ENCODE measurements at places on chromosomes 1 and 21.
A peak's percentile ranks its signal among the peaks of the same experiment; 100 is the strongest.

GRCh38 chr1:109199710-109200109, 14.0 kb upstream of the SARS1 start:
- DNase-seq: no peak

GRCh38 chr1:52119301-52120079, 22.4 kb upstream of the ZFYVE9 start:
- DNase-seq: no peak

GRCh38 chr21:38831526-38832467, 26.1 kb downstream of the ETS2 start:
- peak; percentile 59 for DNase-seq

- no peak for DNase-seq
Measured at GRCh38 chr1:198423673-198424072, 116.8 kb downstream of the ATP6V1G3 start.

DNA sequence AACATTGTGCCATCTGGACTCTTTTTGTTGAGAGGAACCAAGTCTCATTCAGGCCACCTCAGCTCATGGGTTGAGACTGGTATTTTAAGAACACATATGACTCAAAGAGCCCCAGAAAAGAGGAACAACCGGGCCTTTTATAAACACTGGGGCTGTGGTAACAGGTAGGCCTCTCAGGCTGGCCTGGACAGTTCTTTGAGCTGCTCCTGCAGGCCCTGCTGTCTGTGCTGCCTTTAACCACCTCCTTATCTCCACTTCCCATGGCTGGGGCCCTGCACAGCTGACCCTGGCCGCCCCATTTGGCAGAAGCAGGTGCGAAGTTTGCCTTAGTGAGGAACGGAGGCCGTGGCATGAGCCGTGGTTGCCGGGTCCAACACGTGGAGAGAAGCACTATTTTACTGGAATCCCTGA, 163.3 kb downstream of the RHOU start:
- DNase-seq: no peak

DNA sequence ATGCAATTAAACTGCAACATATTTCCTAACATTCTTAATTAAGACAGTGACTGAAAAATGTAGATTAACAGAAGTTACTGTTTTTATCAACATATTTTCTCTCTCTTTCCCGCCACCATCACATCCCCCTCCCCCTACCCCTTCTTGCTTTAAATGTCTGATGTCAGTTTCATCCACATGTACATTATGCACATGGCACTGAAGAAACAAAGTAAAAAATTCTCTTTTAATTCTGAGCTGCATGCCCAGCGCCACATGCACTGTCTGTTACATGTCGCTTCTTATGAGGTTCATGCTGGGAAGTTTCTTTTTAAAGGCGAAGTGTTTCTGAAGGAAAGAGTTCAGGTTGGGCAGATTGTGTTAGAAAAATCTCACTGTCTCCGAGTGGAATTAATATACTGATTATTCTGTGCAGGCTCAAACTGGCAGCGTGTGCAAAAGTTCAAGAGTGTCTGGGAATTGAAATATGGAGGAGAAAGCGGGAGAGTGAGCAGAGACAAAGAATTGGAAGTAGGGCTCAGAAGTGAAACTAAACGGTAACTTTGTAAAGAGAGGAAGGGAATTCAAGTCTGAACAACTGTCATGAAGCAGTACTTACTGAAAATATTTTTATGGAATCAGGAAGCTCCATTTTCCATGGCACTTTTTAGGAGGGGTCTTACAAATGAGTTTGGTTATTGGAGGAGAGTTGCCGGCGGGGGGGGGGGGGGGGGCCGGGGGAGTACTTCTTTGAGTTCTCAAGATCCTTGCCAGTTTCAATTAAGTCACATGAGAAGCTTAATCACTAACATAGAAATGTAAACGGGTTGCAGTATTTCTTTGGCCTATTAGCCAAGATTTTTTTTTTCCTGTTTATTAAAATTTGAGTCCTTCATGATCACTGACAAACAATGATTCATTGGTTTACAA, 217.6 kb downstream of the SDCCAG8 start:
- no peak for DNase-seq

GRCh38 chr21:26194811-26195251, 24.3 kb upstream of the APP start:
- DNase-seq: no peak

DNA sequence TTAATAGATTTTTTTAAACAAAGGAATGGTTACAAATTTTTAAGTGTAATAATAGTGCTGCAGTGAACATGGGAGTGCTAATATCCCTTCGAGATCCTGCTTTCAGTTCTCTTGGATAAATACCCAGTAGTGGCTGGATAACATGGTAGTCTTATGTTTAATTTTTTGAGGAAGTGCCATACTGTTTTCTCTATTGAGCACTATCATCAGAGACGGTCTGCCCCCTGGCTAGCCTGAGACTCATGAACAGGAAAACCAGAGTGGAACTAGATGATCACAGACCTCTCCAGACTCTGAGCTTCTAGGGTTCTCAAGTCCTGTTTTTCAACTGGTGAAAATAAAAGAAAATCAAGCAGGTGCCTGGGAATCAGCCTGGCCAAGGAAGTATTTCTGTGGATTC, 97.3 kb upstream of the MARK1 start:
- no peak for DNase-seq

DNA sequence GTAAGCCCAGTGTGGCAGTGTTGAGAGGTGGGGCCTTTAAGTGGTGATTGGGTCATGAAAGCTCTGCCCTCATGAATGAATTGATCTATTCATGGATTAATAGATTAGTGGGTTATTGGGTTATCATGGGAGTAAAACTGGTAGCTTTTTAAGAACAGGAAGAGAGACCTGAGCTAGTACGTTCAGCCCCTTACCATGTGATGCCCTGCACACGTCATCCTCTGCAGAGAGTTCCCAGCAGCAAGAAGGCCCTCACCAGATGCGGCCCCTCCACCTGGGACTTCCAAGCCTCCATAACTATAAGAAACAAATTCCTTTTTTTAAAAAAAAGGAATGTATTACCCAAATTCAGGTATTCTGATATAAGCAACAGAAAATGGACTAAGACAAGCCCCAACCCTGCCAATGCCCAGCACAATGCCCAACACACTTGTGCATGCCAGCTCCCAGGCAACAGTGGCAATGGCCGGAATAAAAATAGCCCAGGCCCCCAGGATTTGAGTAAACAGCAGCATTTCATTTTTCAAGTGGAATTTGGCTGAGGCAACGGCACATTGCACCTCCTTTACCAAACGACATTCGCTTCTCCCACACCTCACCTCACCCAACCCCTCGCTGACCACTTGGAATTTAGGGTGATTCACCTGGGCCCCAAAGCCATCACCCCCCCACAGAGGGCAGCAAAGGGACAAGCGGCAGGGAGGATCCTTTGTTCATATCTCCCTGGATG, 215.9 kb downstream of the TOMM20 start:
- DNase-seq: no peak

DNA sequence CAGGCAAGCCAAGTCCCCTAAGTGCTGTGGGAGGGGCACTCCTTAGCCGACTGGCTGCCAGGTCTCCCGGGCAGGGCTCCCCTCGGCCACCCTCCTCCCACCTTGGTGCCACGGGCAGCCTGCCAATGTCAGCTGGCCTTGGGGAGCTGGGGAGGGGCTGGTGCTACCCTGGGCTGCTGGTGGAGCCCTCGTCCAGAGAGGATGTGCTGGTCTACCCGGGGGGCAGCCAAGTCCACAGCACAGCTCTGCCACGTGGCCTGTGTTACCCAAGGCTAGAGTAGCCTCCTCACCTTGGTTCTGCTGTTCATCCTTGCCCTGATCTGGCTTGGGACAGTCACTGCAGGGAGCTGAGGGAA, 42.9 kb downstream of the CRYAA start:
- DNase-seq: no peak

DNA sequence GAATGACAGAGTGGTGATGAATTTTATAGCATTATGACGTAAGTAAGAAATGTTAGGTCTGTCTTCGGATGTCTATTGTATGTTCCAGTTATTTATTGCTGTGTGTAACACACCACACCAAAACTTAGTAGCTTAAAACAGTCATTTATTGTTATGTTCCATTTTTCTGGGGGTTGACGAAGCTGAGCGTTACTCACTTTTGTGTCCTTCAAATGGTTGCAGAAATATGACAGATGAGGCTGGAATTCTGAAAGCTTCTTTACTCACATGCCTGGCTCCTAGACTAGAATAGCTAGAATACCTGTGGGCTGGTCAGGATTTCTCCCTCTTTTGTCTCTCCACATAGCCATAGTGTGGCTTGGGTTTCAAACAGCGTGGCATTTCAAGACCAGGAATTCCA, 62.1 kb upstream of the S1PR1 start:
- DNase-seq: no peak

GRCh38 chr1:47280142-47280541, 33.8 kb downstream of the STIL start:
- DNase-seq: no peak

DNA sequence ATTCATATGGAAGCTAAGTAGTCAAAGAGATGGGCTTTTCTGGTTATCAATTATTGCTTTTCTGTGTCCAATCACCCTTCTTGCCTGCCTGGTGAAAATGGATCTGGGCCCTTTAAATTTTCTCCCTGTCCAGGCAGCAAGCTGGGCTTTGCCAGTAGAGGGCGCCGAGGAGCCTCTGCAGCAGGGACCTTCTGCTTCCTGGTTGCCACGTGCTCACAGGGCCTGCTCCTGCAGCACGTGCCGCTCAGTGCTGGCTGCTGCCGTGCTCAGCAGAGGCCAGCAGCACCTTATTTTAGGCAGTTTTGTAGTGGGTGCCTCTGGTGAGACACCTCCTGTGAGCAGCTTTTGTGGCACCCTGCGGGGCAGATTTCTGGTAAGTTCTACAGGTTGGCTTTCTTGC, 4.0 kb downstream of the ACTL8 start:
- peak; percentile 14 for DNase-seq

DNA sequence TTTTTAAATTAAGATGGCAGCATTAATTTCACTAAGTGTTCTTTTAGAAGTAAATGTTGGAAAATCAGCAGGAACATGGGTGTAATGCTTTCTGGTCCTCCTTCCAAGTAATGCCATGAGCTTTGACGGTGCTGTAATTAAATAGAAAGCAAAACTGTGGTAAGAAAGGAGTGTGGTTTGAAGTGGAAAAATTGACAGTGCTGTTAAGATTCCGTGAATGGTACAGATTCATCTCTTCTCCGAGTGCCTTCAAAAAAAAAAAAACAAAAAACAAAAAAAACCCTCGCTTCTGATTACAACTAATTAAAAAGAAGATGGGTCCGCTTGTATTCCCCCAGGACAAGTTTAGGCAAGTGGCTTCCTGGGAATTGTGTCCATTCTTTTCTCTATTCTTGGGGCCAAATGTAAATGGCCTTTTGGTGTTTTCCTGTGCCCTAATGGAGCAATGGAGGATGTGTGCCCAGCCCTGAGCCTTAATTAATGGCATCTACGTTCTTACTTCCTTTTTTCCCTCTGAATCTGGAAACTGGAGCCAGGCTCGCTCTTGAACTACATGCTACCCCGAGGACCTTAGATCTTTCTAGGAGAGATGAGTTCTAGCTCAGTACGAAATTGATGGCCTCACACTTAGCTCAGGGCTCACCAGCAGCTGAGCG, 5.1 kb downstream of the LMO4 start:
- no peak for DNase-seq

DNA sequence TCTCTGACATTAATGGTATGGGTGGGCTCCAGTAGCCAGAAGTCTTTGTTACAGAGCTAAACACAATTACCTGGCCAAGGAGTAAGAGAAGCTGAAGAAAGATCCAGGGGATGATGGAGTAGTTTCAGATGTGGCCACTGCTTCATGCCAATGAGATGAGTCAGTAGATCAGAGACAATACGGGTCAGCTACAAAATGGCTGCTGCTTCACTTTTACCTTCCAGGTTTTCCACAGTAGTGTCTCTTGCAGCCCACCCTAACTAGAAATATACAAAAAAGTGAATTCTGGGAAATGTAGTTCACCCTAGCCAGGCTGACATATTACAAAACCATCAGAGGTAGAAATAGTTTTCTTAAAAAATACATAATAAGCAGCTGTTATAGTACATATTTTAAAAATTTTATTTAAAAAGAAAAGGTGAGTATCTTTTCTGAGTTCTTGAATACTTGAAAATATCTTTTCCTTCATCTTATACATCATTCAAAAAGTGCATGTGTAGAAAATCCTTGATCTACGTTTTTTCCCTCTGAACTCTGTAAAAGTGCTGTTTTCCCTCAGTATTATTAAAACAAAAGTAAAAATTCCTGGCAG, 36.1 kb downstream of the LRIF1 start:
- no peak for DNase-seq

DNA sequence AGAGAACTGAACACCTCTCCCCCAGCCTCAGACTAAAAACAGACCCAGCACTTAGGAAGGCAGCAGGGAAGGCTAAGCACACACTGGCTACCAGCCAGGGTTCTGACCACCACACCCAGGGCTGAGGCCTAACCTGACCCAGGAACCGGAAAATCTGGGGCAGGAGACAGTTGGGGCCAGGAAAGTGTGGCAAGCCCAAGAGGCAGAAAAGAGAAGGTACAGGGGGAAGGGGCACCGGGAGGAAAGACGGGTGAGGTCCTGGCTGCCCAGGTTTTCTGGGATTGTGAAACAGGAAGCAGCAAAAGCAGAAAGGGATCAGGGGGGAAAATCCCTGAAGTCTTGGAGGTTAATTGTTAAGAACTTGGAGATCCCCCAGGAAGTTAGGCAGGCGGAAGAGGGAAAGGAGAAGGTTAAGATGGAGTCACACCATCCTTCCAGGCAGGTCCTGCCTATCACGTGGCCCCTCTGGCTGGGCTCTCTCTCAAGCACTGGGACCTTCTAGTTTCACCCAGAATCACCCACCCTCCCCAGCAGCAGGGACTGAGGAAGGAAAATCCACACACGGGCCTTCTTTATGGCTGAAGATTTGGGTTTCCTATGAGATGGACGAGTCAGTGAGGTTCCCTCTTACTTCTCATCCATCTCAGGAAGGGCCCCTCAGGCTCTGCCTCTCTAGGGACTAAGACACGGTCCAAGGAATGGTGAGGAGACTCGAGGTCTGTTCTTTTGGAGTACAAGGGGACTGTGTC, 2.6 kb downstream of the HDGF start:
- DNase-seq: no peak

DNA sequence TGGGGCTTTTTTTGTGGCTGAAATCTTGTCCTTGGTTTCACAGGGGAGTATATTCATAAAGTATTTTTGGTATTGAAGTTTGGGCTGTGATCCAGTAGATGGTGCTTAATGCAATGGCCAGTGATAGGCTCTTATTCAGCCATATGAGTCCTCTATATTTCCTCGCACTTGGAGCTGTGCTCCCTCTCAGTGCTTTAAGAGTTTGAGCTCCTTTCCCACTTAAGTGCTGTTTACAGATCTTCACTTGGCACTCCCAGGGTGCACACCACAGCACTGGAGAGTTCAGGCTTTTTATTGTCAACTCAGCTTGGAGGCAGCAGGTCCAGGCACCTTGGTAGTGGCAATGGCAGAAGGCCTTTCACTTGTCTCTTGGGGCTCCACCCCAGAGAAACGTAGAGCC, 54.9 kb downstream of the DRAM2 start:
- DNase-seq: no peak

All from stimulated activated CD4-positive, alpha-beta T cell treated with anti-CD3 and anti-CD28 coated beads, Interleukin-1b, Interleukin-23, amount 100 ng/mL, for 48 hours (primary cell).